ENCODE measurements at places on chromosomes 16 and 17.
A peak's percentile ranks its signal among the peaks of the same experiment; 100 is the strongest.

GRCh38 chr17:79830763-79831264, 8.4 kb downstream of the CBX4 start:
- DNase-seq: no peak

DNA sequence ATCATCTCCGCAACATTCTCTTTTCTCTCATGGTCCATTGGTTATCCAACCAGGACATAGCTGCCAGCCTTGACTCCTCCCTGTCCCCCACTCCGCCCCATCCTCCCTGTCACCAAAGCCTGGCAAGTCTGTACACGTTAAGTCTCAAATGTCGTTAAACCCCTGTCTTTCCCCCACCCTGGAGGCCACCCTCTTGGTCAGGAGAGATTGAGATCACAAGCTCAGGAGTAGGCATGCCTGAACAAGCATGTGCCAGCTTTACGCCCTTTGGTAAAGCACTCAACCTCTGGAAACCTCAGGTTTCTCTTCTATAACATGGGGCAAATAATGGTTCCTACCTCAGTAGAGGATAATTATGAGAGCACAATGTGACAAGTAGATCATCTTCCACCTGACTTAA, 38.1 kb upstream of the CCL1 start:
- no peak for DNase-seq

DNA sequence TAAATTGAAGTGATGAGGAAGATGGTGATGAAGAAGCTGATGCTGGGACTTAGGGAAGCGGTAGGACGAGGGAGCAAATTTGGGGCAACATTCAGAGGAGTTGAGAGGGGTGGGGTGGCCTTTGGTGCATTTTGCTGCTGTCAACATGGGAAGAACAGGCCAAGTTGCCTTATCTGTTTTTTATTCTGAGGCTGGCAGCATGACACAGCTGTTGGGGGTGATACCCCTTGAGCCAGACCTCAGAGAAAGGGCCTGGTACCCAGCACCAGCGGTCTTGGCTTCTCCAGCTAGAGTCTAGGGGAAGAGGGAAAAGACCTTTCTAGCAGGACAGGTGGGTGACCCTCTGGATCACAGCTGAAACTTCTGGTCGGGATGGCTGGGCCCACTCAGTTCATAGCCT, 4.6 kb downstream of the IGFBP4 start:
- no peak for DNase-seq

DNA sequence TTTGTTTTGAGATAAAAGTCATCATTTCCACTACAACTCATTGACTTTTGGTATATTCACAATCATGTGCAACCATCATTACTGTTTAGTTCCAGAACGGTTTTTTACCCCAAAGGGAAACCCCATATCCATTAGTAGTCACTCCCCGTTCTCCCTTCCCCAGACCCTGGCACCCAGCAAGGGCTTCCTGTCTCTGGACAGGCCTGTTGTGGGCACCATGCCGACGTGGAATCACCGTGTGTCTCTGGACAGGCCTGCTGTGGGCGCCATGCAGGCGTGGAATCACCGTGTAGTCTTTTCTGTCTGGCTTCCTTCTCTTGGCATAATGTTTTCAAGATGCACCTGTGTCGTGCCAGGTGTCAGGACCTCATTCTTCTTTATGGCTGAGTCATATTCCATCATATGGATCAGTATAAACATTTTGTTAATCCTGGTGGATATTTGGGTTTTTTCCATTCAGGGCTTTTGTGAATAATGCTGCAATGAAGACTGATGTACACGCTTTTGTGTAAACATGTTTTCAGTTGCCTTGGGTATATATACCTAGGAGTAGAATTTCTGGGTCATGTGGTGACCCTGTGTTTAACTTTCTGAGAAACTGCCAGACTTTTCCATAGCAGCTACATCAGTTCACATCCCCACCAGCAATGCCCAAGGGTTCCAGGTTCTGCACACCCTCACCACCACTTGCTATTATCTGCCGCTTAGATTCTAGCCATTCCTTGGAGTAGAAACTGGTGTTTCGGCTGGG, 19.1 kb downstream of the ENDOV start:
- DNase-seq: no peak

- DNase-seq: peak; percentile 62
Measured at GRCh38 chr17:81241648-81242420, 2.7 kb downstream of the NDUFAF8 start.

- no peak for DNase-seq
Measured at GRCh38 chr17:80053102-80053501, 16.7 kb downstream of the CCDC40 start.

- DNase-seq: peak; percentile 70
Measured at GRCh38 chr16:1363501-1364041, 11.8 kb downstream of the GNPTG start.

DNA sequence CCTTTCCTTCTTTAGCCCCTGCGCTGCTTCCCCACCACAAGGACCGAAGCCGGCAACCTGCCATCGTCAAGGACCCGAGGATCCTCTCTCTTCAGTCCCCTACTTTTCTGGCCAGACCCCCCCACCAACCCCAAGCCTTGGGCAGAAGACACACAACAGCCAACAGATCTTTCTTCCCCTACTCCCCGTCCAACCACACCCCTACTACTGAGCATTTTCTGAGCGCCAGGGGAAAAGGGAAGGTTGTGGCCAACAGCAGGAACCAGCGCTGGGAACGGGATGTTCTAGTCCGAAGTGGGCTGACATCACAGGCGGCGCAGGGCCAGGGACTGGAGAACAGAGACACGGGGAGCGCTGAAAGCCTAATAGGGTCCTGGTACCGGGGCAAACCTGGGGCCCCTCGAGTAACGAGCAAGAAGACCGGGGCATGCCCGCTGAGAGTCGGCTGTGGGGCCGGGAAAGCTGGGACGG, 528 bp downstream of the PER1 start:
- peak; percentile 59 for DNase-seq

DNA sequence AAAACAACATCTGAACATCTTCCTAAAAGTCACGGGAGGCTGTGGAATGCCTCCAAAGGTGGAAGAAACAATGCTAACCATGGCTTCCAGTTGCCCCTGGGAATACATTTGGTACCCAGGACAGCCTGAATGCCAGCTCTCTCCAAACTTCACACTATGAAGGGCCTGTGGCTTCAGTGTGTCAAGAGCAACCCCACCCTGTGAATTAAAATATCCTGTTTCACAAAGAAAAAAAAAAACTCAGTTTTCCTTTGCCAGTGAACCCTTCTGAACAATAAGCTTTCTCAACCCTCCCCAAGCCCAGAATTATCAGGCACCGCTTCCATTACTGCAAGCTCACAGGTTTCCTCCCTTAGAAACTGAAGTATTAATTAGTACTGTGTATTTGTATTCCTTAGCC, 69.8 kb downstream of the SLC39A11 start:
- DNase-seq: no peak

DNA sequence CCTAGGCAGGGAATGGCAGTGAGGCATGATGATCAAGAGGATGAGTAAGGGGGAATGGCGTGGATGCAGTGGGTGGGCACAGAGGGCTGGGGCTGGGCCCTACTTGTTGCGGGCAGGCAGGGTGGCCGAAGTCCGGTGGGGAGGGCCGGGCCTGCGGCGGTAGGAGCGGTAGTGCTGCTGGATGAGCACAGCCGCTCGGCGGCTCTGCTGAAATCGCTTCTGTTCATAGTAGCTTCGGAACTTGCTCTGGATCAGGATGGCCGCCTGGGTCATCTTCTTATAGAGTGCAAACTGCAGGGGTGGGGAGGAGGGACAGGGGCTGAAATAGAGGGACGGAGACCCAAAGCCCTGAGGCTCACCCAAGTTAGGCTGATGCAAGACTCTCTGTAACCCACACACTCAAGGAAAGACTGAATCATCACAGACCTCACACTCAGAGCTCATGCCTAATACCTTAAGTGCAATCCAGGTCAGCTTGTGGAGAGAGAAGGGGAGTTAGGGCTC, 1.5 kb upstream of the SPAG7 start:
- no peak for DNase-seq

GRCh38 chr16:7755347-7755882, 422.8 kb downstream of the RBFOX1 start:
- no peak for DNase-seq

DNA sequence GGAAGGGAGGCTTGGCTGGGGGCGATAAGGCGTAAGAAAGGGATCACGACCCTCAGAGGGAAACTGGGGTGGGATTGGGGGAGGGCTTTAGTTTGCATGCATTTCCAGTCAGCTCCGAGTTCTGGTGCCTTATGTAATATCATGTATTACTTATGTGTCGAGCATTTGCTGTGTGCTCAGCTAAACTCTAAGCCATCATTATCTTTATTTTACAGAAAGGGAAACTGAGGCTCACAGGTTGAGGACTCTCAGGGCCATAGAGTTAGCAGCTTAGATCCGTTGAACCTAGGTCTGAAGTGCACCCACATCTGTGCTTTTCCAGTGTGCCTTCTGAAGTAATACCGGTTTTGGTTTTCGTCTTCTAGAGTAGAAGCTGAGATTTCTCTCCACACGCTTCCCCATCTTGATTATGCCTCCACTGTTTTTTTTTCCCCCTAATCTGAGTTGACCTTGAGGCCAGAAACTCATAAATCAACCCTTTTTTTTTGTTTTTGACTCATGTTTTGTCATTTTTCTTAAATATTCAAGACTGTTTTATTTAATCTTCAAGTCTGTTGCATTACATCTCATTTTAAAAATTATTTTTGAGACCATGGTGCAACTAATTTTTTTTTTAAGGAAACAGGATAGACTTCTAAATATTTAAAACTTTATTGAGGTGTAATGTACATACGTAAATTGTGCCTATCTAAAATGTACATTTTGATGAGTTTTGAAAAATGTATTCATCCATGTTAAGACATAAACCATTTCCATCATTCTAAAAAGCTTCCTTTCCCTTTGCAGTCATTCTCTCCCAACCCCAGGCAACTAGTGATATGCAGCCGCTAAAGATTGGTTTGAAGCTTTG, 741 bp downstream of the CYB5B start:
- no peak for DNase-seq

GRCh38 chr16:3879887-3880564, 487 bp downstream of the CREBBP start:
- DNase-seq: peak; percentile 78

DNA sequence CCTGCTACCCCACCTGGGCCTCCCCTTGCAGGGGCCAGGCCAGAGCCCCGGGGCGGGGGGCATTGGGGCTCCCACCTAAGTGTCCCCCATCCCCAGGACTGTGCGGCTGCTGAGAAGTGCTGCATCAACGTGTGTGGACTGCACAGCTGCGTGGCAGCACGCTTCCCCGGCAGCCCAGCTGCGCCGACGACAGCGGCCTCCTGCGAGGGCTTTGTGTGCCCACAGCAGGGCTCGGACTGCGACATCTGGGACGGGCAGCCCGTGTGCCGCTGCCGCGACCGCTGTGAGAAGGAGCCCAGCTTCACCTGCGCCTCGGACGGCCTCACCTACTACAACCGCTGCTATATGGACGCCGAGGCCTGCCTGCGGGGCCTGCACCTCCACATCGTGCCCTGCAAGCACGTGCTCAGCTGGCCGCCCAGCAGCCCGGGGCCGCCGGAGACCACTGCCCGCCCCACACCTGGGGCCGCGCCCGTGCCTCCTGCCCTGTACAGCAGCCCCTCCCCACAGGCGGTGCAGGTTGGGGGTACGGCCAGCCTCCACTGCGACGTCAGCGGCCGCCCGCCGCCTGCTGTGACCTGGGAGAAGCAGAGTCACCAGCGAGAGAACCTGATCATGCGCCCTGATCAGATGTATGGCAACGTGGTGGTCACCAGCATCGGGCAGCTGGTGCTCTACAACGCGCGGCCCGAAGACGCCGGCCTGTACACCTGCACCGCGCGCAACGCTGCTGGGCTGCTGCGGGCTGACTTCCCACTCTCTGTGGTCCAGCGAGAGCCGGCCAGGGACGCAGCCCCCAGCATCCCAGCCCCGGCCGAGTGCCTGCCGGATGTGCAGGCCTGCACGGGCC, 1.9 kb downstream of the WFIKKN1 start:
- DNase-seq: no peak

DNA sequence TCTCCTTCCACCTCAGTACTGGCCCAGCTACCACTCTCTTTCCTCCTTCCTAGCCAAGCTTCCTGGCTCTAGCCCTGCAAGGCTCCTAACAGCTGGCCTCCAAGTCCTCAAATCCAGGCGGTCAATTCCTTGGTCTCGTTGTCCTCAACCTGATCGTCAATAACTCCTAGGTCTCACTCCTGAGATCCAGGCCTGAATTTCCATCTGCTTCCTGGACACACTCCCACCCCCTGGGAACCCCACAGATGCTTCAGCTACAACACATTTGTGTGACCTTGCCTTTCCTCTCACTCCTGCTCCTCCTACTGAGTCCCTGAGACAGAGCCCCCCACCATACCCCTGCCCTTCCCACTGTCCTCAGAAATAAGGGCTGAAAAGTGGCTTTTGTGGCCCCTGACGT, 2.3 kb downstream of the ENKD1 start:
- no peak for DNase-seq

- DNase-seq: no peak
Measured at GRCh38 chr17:44071198-44071520, 624 bp downstream of the G6PC3 start.

DNA sequence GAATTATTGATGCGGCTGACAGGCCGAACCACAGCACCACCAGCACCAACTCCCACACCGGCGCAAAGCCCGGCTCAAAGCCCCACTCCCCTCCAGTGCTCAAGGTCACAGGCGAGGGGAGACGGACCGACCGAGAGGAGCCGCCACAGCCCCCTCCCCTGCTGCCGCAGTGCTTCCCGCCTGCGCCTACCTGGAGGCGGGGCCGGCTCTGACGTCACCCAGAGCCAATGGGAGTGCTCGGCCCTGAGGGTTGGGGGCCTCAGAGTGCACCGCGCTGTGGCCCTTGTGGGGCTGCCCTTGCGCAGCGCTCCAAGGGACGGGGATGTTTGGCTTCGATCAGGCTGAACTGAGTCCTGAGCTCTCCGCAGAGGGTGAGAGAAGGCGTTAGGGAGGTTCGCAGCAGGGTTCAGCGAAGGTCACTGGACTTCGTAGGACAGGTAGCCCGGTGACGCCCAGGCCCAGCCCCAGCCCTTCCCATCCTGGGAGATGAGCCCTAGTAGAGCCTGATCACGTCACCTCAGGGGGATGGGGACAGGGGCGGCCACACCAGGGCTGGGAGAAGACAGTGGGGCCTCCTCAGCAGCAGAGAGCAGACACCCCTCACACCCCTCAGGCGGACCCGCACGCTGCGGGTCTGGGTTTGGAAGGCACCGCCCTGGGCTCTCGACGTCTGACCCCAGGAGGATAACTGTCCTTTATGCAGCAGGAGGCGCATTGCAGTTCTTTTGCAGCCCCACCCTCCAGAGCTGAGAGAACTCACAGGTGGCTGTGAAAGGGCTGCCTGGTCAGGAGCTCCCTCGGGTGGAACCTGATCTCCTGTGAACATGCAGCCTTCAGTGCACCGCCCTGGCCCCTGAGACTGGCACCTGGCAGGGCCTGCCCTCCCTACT, 1.5 kb downstream of the NDRG4 start:
- DNase-seq: peak; percentile 58

DNA sequence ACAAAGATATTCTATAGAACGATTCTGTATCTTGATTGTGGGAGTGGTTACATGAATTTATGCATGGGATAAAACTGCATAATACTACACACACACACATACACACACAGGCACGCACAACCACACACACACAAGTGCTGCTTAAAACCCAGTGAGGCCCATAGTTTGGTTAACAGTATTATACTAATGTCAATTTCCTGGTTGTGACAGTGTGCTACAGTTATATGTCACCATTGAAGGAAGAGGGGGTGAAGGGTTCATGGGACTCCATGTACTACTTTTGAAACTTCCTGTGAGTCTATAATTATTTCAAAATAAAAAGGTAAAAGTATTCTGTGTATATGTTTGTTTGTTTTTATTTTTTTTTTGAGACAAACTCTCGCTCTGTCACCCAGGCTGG, 8.1 kb downstream of the ZC3H7A start:
- DNase-seq: no peak
